NCI-H1436 treated with DMSO at 0.1 percent for 48 hours (cell line): ENCODE measurements at places on chromosomes 12 and 14.

DNA sequence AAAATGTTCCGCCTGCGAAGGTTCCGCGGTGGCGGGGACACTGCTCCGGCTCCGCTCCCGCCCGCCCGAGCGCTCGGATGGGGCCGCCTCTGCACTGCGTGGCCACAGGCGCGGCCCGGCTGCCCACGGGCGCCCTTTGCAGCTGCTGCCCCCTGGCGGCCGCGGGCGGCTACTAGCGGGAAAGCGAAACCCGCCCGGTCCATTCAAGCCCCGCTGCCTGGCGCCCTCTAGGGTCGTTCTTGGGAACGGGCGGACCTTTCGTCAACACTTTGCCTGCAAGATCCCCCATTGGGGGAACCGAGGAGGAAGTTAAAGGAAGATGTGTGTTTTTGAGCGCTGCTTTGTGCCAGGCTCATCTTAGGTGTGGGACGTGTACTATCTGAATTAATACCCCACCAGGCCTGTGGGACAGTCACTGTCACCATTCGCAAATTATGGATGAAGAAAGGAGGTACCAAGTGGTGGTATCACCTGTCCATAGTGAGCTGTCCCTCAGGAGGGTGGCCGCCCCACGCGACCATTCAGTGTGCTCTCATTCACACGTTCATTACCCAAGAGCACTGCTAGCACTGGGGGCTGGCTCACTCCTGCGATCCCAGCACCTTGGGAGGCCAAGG is 19.4 kb downstream of the GPR132 start:
- DNase-seq: no peak

- DNase-seq: no peak
These were observed 90.1 kb upstream of the FLRT2 start for GRCh38 chr14:85439696-85440328.

DNA sequence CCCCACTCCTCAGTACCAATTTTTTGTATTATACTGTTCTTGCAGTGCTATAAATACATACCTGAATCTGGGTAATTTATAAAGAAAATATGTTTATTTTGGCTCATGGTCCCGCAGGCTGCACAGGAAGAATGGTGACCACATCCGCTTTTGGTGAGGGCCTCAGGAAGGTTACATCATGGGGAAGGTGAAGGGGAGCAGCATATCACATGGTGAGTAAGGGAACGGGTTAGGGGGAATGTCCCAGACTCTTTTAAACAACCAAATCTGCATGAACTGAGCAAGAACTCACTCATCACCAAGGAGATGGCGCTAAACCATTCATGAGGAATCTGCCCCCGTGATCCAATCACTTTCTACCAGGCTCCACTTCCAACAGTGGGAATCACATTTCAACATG is 40.0 kb downstream of the OSBPL8 start:
- no peak for DNase-seq

- DNase-seq: no peak
These were observed 237.6 kb downstream of the SLC16A7 start for GRCh38 chr12:59833408-59833807.

GRCh38 chr14:68807148-68807600 is 14.3 kb upstream of the ZFP36L1 start:
- no peak for DNase-seq

- no peak for DNase-seq
These were observed 54.9 kb upstream of the MDGA2 start for GRCh38 chr14:47730296-47730695.

DNA sequence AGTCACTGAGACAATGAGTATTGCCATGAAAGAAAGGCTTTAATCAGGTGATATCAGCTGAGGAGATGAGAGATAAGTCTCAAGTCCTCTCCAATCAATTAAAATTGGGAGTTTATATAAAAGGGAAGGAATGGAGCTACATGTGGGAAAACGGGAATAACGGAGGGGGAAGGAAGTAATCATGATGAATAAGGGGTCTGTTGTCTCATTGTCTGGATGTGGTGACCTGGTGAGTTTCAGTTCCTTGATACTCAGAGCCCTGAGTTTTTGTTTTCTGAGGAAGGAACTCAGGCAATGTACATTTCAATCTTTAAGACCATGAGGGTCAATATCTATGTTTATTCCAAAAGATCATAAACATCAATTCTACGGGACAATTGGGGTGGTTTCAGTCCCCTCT is 198.8 kb downstream of the KITLG start:
- DNase-seq: no peak

DNA sequence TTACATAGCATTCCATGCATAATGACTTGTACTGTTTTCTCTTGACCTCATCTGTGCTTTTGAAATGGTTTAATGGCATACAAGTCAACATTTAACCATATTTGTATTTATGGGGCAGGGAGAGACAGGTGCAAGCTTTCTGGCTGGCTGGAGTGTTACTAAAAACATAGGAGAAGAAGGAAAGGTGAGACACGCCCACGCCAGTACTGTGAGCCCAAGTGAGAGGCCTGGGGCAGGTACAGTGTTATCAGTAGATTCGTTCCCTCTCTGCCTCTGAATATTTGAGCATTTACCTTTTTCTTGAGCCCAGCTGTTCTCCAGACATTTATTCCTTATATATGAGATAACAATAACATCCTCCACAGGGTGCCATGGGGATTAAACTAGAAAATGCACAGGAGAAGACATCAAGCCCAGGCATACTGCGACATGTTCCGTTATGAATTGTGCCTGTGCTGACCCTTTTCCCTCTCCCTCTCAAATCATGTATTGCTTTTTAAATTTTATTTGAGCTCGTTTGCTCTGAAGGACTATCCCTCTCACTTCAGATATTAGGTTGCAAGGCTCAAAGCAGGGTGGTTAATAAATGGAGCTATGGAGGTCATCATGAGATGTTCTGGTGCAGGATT is 34.6 kb upstream of the TUBA1C start:
- no peak for DNase-seq

GRCh38 chr12:42002563-42002962 is 142.1 kb downstream of the GXYLT1 start:
- no peak for DNase-seq

- DNase-seq: no peak
These were observed 129.3 kb upstream of the RAP1B start for GRCh38 chr12:68481181-68481941.

GRCh38 chr14:77299771-77300170 is 20.9 kb downstream of the POMT2 start:
- DNase-seq: no peak

- no peak for DNase-seq
These were observed 13.3 kb upstream of the RARG start for GRCh38 chr12:53245286-53245685.

DNA sequence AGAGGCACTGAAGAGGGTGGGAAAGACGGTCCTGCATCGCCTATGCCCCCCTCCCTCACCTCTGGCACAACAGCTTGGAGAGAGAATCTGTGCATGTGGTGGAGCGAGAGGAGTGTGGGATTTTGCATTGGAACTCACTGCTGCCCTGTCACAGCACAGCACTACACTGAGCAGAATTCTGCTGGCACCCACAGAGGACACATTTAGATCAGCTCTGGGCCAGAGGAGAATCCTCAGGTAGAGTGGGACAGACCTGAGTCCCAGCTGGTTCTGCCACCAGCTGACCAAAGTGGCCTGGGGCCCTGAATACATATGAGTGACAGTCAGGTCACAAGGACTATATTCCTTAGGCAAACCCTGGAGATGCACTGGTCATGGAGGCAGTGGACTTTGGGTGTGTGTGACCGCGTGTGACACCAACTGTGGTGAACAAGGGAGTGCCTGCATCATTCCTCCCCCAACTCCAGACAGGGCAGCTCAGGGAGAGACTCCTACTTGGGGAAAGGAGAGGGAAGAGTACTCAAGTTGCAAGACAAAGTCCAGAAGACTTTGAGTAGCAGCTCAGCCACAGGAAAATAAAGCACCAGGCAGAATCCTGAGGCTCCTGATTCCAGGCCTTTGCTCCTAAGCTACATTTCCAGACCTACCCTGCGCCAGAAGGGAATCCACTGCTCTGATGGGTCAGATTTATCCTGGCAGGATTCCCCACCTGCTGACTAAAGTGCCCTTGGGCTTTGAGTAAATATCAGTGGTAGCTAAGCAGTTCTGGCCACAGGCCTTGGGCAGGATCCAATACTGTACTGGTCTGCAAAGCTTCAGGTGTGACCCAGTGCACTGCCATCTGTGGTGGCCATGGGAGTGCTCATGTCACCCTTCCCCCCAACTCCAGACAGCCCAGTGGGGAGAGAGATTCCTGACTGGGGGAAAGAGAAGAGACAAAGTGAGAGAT is 10.6 kb upstream of the ACOT1 start:
- no peak for DNase-seq

DNA sequence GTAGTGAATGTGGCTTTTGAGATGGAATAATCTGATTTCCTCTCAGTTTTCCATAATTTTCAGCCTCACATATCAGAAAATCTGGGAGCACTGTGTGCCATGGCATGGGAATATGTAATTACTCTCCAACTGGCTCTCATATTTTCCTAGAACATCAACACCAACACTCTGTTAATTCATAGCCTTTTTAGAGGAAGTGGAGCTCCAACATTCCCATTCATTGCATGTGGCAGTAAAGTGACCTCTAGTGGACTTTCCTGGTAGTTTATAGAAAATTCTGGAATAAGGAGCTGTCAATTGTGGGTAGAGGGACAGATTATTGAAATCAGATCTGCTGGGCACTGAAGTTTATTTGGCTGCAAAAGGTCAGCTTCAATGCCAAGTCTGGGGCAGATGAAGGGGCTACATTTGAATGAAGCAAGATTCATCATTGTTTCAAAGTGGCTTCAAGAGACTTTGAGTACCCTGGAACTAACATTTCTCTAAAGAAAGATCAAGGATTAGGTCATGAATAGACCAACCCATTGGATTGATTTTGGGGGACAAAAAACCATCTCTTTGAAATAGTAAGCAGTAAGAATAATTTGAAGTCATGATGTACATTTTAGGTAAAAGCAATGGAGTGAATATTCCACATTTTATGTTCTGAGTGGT is 23.6 kb upstream of the USP44 start:
- DNase-seq: no peak

GRCh38 chr12:130423991-130424857 is 86.5 kb downstream of the PIWIL1 start:
- DNase-seq: no peak

GRCh38 chr14:54374117-54374884 is 22.5 kb upstream of the CDKN3 start:
- DNase-seq: no peak

DNA sequence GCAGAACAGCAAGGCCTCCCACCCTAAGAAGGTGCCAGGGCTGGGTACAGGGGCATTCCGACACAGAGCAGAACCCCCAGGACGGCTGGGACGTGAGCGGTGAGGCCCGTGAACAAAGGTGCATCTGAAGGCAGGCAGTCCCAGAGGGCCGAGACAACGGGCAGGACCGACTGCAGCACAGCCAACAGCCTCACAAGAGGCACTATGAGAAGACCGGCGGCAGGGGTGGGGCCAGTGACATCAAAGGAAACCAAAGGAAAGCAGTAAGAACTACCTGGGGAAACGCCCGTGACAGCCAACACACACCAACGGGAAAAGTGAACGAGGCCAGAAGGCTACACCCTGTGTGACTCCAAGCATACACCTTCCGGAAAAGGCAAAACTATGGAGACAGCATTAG is 9.1 kb downstream of the BTBD6 start:
- DNase-seq: no peak

DNA sequence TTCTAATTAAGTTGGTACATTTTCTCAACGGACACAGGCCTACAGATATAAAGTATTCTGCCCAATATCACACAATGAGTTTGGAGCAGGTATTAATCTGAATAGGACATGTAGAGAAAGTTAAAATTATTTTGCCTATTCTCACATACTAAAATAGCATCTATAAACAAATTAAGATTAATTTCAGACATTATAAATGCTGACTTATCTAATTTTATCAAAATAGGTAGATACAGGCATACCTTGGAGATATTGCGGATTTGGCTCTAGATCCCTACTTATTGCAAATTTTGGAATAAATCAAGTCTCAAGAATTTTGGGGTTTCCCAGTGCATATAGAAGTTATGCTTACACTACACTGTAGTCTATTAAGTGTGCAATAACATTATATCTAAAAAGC is 41.0 kb upstream of the GRIP1 start:
- no peak for DNase-seq

- DNase-seq: no peak
These were observed 33.7 kb upstream of the TEAD4 start for GRCh38 chr12:2925322-2925995.

DNA sequence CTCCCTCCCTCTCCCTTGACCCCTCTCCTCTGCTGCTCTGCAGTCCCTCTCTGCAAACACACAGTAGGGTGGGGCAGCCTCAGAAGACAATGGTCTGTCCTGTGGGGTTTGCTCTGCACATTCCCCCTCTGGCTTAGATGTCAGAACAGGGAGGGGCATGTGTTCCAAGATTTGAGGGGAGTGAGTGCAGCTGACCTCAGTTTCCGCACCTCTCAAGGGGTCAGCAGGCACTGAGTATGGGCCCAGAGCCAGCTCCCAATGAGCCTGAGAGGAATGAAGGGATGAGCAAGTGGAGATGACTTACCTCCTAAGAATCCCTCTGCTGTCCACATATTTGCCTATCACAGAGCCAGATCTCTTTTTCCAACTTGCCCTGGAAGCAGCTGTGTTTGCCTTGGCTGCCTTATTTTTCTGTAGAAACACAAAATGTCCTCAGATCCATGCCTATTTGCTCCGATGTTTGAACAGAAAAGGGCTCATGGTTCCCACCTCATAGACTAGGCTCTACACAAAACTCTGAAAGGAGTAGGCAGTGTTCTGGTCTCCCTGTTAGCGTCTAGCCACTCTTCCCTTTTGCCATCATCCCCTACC is 111.4 kb downstream of the CRACR2A start:
- no peak for DNase-seq

GRCh38 chr14:97218274-97218673 is 421.1 kb downstream of the VRK1 start:
- DNase-seq: no peak

- no peak for DNase-seq
These were observed at the start of gene KIF5A for GRCh38 chr12:57549909-57550640. KIF5A (plus strand) TSS chr12:57550044; CDS start chr12:57550272, 228 bp downstream.

DNA sequence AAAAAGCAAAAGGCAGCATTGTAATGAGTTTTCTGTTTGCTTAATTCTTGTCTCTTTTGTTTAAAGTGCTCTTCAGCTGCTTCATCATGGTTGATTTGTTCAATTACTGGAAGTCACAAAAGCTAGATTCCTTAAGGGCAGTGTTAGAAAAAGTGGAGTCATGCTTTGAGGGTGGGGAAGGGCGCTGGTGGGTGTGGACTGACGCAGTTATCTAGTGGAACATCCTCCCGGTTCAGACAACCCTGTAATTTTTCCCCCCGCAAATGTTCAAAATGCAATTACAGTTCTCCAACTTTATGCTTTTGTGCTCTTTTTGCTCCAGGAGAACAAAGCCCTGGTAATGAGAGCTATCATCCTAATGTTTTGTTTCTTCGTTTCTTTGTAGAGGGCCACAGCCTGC is 2.1 kb downstream of the AKAP6 start:
- DNase-seq: no peak

GRCh38 chr12:42174978-42175377 is 30.3 kb upstream of the GXYLT1 start:
- DNase-seq: no peak

DNA sequence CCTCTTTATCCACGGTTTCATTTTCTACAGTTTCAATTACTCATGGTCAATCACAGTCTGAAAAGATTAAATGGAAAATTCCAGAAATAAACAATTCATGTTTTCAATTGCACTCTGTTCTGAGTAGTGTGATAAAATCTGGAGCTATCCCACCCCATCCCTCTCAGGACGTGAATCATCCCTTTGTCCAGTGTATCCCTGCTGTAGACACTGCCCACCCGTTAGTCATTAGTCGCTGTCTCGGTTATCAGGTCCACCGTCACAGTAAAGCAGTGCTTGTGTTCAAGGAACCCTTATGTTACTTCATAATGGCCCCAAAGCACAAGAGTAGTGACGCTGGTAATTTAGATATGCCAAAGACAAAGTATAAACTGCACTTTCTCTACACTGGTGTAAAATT is 141.0 kb upstream of the LMNTD1 start:
- DNase-seq: no peak
